Activated T-cell treated with anti-CD3 and anti-CD28 coated beads, Interleukin-2, amount 50 U/mL, for 72 hours (primary cell): ENCODE measurements at places on chromosomes 2 and 18. TPM values are rescaled to one million over a fixed set of nuclear protein-coding genes. Genes with fewer than 3 reads are reported as not detected.
A peak's percentile ranks its signal among the peaks of the same experiment; 100 is the strongest.

DNA sequence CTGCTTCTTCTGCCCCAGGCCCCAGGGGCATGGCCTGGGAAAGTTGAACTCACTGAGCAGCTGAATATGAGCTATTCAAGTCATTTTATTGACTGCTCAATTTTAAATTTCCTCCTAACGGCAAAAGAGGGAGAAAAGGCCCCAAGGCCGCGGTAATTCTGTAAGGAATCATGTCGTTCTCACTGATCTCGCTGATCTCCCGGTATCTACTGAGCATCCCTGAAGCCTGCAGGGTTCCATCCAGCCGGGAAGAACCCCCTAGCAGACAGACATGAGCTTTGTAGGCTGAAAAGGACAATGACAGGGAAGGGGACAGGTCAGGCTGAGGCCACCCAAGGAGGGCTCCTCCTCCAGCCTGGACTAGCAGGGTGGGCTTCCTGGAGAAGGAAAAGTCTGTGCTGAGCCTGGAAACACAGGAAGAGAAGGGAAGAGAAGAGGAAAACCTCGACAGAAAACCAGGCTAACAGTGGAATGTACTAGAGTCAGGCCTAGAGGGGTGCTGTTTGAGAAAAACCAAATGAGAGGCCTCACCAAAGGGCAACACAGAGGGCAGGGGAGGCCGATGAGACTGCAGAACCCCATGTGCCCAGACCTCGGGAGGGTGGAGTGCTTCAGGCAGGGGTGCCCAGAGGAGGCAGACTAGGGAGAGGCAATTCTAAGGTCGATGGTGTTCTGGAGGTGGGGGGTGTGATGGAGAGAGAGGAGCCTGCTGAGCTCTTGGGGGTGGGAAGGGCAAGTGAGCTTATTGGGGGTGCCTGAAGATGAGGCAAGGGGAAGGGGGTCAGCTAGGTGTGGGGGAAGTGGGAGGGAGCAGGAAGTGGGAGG lies 2.9 kb upstream of the NPPC start:
- H3K27me3 ChIP-seq: peaks cover 51% of the 10 kb centered on the region
- no peak overlapping the region for H3K4me3 ChIP-seq
- peaks cover 9% of the 10 kb centered on the region for H3K4me1 ChIP-seq
- H3K27ac ChIP-seq: no peak overlapping the region

GRCh38 chr18:79503406-79503805 lies 107.7 kb downstream of the NFATC1 start:
- peaks cover 33% of the 10 kb centered on the region for H3K36me3 ChIP-seq
- peaks cover 56% of the 10 kb centered on the region for H3K4me1 ChIP-seq
- no peak overlapping the region for H3K27ac ChIP-seq

DNA sequence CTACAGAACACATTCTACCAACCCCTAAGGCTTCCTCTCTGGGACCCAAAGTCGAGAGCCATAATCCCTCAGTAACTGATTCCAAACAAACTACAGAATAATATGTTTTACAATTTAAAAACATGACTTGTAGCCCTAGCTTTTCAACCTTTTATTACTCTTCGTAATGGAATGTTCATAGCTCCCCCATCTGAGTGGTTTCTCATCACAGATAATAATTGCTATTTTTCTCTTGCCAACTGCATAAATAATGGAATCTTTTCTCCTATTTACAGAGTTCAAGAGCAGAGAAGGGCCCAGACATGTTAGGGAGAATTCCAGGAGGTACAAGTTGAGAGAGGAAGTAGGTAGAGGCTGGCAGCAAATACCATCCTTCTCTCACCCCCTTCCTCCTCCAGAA lies 59.9 kb upstream of the CERS6 start:
- H3K36me3 ChIP-seq: no peaks in the 10 kb centered on the region
- no peaks in the 10 kb centered on the region for H3K27me3 ChIP-seq
- no peak overlapping the region for H3K27ac ChIP-seq
- no peak overlapping the region for H3K4me3 ChIP-seq

GRCh38 chr2:2742726-2743125 lies 411.7 kb upstream of the MYT1L start:
- no peaks in the 10 kb centered on the region for H3K36me3 ChIP-seq
- H3K27ac ChIP-seq: no peak overlapping the region
- no peak for DNase-seq
- H3K4me3 ChIP-seq: no peak overlapping the region
- peaks cover 8% of the 10 kb centered on the region for H3K27me3 ChIP-seq
- H3K4me1 ChIP-seq: no peaks in the 10 kb centered on the region

Gene C1QL2
- not detected for total RNA-seq

Gene CCDC150
- 22.2 TPM for total RNA-seq

DNA sequence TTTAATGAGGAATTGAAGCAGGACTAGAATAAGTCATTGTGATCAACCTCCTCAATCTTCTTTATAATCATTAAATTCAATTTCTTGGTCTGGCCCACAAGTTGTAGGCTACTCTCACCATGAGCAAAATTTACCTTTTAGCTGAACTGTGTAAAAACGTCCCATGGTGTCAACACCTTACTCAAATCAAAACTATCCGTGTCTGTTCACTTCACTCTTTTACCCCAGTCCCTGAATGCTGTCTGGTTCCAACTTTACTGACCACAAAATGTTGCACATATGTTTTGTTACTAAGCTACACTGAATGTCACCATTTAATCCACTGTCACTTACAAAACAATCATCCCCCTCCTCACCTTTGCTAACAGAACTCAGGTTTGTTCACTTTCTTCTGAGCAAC lies 951.6 kb upstream of the SLC39A10 start:
- no peak for DNase-seq
- H3K4me3 ChIP-seq: no peak overlapping the region

- DNase-seq: no peak
- no peak overlapping the region for H3K27ac ChIP-seq
- H3K4me3 ChIP-seq: no peak overlapping the region
- no peaks in the 10 kb centered on the region for H3K27me3 ChIP-seq
- no peaks in the 10 kb centered on the region for H3K4me1 ChIP-seq
These were observed 14.7 kb downstream of the LINC00305 start for GRCh38 chr18:64134044-64134747.

Gene NT5DC4
- not detected for total RNA-seq

GRCh38 chr2:98867539-98868309 lies 68.3 kb downstream of the CRACDL start:
- peaks cover 16% of the 10 kb centered on the region for H3K4me1 ChIP-seq
- no peak for DNase-seq
- no peaks in the 10 kb centered on the region for H3K36me3 ChIP-seq

Gene REG3G
- total RNA-seq: not detected

DNA sequence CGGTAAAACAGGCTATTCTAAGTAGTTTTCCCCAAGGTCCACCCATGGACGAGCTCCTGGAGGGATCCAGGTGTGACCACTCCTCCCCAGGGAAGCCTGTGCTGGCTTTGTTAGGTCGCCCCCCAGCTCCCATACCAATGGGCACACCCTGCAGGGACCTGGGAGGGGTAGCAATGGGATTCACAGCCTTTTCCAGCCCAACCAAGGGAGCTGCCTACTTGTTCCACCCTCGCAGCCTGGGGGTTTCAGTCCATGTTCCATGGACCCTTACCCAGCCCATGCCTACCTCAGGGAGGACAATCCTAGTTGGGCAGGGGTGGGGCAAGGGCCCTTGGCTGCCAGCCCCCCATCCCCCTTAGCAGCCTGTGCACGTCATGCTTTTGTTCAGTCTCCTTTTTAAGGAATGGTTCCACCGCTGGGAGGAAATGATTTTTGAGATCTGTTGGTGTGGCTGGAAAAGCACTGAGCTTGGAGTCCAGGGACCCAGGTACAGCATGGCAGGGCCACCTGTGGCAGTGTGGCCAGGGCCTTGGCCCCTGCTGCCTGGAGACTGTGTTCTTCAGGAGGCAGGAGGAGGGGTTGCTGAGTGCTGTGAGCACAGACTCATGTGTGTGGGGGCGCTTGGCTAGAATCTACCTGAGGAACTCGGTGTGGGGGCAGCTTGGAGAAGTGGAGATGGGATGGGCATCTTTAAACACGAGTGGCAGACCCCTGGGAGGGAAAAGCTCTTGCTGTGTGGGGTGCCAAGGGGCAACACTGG lies 166.8 kb downstream of the TWIST2 start:
- peaks cover 9% of the 10 kb centered on the region for H3K27me3 ChIP-seq
- no peaks in the 10 kb centered on the region for H3K4me1 ChIP-seq
- no peak overlapping the region for H3K27ac ChIP-seq
- no peak for DNase-seq

- H3K4me1 ChIP-seq: peaks cover 85% of the 10 kb centered on the region
- no peaks in the 10 kb centered on the region for H3K27me3 ChIP-seq
- DNase-seq: peak; percentile 91
- H3K27ac ChIP-seq: peak within 1 kb of the TSS; percentile 88
These were observed 106.3 kb upstream of the CD302 start for GRCh38 chr2:159904127-159904958.

- H3K4me1 ChIP-seq: peaks cover 36% of the 10 kb centered on the region
- H3K27me3 ChIP-seq: peaks cover 40% of the 10 kb centered on the region
- peak overlapping the region; percentile 93 for H3K4me3 ChIP-seq
- peak; percentile 70 for DNase-seq
These were observed 847 bp downstream of the SERPINE2 start for GRCh38 chr2:224038049-224038829.

Gene STARD6
- not detected for total RNA-seq

- no peak overlapping the region for H3K27ac ChIP-seq
- no peaks in the 10 kb centered on the region for H3K4me1 ChIP-seq
- H3K36me3 ChIP-seq: no peaks in the 10 kb centered on the region
- no peak overlapping the region for H3K4me3 ChIP-seq
- no peaks in the 10 kb centered on the region for H3K27me3 ChIP-seq
These were observed 144.6 kb upstream of the SETBP1 start for GRCh38 chr18:44536046-44536445.

GRCh38 chr2:188601927-188602326 lies 310.3 kb downstream of the GULP1 start:
- H3K27me3 ChIP-seq: no peaks in the 10 kb centered on the region
- H3K4me3 ChIP-seq: no peak overlapping the region
- no peaks in the 10 kb centered on the region for H3K36me3 ChIP-seq
- no peak overlapping the region for H3K27ac ChIP-seq

DNA sequence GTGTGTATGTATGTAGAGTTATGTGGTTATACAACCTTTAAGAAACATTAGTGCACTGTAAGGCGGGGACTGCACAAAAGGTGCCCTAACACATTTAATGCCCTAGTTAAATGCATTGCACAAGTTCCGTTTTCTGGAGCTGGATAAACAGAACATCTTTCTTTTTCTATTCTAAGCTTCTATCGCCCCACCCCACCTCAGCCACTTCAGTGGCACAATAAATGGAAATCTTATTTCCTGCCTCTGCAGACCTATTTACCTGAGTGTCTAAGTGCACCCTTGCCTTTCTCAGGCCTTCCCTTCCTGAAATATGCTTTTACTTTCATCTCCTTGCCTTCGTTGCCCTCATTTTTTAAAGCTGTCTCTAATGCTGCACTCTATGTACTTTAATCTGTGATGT lies 123.5 kb downstream of the TANC1 start:
- DNase-seq: no peak
- peaks cover 54% of the 10 kb centered on the region for H3K4me1 ChIP-seq
- no peak overlapping the region for H3K27ac ChIP-seq
- H3K4me3 ChIP-seq: peak overlapping the region; percentile 45
- no peaks in the 10 kb centered on the region for H3K27me3 ChIP-seq
